ENCODE measurements at places on chromosomes 12 and 14.

- DNase-seq: no peak
Measured at GRCh38 chr12:105423921-105424320, 93.4 kb downstream of the C12orf75 start.

- peak; percentile 59 for DNase-seq
Measured at GRCh38 chr12:76621582-76622024, 62.0 kb upstream of the OSBPL8 start.

DNA sequence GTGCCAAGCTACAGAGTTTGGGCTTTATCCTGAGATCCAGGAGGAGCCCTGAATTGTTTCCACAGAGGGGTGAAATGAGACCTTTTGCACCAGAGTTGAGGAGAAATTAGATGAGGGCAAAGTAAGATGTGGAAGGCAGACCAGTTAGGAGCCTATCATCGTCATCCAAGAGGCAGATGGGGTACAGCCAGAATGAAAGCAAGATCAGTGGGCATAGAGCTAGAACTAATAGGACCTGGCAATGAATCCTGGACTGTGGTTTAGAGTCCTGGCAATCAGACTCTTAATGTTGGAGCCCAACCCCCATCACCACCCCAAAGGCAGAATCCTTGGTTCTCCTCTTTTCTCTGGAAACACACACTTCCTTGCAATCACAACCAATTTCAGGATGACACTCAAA, 166.6 kb upstream of the HMGA2 start:
- DNase-seq: no peak

- no peak for DNase-seq
Measured at GRCh38 chr12:8629486-8630033, 16.9 kb upstream of the AICDA start.

DNA sequence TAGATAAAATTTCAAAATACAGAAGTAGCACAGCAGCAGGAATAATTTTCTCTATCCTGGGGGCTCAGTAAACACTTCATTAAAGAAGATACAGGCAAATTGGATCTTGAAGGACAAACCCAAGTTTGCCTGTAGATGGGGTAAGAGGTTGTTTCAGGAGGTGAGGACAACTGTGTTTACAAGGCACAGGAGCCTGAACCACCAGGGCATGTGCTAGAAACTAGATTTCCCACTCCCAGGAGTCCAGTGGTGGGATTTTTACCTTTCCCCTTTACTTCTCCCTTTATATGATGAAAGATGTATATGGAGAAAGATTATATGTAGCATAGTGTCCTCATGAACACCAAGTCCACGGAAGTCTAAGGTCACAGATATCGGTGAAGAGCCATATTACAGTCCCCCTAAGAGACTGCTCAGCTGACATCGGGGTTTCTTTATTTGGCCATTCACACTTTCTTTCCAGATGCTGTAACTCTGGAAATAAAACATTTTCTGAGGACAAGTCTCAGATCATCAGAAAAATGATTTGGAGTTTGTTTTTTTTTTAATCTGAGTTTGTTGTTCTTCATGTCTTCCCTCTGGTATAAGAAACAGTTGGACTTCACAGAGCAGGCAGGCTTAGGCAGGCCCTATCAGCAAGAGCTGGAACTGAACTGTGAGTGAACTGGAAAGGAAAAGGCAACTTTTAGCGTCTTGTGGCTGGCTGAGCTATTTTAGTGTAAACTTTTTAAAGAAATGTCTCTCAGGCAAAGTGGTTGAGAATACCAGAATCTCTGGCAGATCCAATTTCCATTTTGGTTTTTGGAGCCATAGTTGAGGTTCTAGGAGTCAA, 8.0 kb upstream of the EVL start:
- peak; percentile 54 for DNase-seq

DNA sequence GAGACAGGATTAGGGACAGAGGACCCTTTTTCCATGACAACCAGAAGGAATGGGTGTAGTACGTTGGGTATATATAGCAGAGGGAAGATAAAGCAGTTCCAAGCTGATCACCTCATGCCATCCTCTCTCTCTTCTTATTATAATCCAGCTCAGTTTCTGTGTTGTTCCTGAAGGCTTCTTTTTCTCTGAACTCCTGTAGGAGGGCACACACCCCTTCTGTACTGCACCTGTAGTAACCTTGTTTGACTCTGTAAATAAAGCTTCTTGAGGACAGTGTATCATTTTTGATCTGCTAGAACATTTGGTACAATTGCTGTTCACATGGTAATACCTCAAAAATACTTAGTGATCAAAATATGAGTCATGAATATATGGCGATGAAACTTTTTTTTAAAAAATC, 33.5 kb downstream of the HELB start:
- DNase-seq: no peak

DNA sequence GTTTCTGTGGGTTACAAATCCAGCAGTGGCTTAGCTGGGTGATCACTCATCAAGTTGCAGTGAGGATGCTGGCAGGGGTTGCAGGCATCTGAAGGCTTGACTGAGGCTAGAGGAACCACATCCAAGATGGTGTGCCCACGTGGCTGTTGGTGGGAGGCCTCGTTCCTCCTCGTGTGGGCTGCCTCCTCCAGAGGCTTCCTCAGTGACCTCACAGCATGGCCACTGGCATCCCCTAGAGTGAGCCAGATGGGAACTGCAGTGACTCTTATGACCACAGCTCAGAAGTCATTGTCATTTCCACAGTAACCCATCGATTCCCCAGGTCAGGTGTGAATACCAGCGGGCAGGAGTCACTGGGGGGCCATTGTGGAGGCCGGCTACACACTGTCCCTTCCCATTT, 17.8 kb downstream of the AACS start:
- no peak for DNase-seq

DNA sequence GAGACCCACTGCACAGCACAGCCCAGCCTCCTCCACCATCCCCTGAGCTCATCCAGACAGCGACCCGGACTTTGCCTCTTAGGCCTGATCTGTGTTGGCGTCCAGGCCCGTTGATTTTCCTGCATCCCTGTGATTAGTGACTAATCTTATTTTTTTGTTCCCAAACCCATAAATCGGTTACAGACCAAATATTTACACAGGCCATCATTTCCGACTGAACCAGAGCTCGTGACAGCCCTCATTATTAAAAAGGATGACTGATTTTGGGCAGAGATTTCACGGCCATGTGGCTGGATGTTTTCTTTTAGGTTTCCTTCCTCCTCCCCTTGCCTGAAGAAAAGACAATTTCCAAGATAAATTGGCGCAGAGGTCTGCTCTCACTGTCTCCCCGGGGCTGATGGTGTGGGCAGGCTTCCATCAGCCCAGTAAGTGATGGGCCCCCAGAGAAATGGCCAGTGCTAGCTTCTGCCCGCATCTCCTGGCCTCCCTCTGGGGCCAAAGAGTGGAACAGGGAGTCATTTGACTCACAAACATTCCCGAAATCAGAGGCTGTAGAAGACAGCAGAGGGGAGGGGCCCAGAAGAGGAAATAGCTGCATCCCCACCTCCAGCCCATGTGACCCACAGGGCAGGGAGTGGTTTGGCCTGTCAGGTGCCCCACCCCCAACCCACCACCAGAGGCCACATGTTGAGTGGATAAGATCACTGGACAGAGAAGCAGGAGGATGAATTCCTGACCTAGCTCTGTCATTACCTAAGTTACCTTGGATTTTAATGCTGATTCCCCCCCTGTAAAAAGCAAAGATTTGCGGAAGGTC, 283.5 kb downstream of the KSR2 start:
- DNase-seq: no peak

- no peak for DNase-seq
Measured at GRCh38 chr12:121159467-121160307, 27.0 kb downstream of the P2RX7 start.

GRCh38 chr14:57937676-57938075, 71.8 kb upstream of the SLC35F4 start:
- no peak for DNase-seq

- no peak for DNase-seq
Measured at GRCh38 chr14:50821510-50822464, 9.2 kb downstream of the NIN start.

Data from germinal center (tissue), 1 donor.